ENCODE measurements at places on chromosomes 12 and 14.

DNA sequence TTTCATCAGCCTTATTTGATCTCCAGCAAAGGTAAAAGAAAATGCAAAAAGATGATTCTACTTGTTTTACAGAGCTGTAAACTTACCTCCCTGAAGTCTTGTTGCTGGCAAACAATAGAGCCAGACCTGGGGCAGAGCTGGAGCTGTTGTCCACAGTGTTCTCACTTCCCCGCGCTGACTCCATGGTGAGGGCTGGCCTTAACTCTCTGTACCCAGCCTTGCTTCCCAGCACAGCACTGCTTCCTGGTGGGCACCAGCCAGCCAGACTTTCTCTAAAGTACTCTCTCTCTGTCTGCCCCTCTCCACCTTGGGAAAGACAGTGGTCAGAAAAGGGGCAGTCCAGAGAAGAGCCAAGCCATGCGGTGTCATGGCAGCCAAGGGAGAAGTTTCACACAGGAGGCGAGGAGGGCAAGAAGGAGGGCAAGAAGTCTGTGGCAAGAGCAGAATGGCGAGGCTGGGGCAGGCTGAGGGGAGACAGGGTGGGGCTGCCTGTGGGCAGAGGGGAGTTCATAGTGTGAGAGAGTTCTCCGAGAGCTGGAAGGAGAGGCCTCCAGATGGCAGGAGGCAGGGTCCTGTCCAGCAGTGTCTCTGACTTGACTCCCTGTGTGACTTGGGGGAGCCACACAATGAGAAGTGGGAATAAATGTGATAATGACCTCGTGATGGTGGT lies 9.3 kb downstream of the EVL start:
- no peak for DNase-seq

DNA sequence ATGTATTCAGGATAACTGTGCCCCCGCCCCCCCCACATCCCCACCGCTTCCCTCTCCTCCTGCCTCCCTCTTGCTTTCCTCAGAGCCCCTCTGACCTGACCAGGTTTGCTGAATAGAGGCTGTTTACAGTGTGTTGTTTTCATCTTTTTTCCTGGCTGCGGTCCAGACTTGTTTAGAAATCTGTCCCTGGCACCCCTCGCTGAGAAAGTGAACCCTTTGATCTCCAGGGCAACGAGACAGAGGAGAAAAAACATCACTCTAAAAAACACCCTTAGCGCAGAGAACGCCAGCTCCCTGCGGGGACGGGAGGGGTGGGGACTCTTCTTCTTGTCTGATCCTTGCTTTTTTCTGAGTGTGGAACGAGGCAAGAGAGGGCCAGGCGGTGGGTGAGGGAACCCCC lies 22.5 kb downstream of the SDS start:
- no peak for DNase-seq

DNA sequence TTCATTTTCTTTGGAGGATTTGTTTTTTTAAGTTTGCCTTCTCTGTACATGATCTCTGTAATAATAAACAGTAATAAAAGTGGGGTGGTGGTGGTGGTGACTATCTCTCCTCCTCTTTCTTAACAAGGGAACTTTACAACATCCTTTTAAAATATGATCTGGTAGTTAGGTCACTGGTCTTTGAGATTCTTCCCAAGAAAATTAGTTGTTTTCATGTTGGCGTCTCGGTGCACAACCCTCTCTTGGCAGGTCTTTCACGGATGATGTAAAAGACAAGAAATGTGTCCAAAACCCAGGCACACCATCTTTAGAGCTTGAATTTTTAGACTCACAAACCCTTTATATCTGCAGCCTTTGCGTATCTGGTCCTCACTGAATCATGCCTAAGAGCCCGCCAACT lies 488.5 kb upstream of the TBX3 start:
- no peak for DNase-seq

DNA sequence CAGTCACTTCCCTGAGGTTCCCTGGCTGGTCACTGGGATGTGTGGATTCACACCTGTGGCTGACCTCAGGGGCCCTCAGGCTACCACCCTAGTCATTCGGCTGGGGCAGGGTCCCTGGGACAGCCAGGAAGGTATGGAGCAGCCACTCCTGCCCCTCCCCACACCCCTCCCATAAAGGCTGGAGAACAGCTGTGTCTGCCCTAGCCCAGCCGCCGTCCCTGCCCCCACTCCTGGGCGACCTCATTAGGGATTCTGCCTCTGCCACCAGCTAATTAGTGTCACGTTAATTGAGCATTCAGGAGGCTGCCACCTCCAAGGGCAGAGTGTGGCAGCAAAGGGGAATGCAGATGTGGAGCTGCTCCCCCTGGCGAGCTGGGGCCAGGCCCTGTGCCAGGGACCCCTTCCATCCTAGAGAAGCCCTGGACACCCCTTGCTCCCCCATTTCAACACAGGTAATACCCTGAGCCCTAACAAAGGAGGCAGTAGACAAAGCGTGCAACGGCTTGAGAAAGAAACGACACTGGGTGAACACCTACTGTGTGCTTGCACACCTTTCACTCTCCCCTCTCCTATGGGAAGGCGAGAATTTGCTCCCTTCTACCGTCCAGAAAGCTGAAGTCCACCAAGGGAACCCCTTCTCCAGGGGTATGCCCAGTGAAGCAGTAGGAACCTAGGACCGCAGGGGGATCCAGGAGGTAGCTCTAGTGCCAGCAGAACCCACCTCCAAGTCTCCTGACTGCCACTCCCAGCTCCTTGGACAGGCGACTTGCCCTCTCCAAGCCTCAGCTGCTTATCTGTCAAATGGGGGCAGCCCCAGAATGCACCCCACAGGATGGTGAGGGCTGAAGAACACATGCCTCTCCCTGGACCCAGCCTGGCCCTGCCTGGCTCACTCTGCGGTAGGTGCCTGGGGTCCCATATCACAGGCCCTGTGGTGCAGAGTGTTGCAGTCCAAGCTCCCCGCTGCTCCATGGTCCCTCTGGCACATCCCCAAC lies 45.1 kb downstream of the FAM222A start:
- no peak for DNase-seq

GRCh38 chr12:99523853-99524252 lies 123.7 kb upstream of the GARIN6 start:
- no peak for DNase-seq

GRCh38 chr12:109289551-109289950 lies 19.5 kb downstream of the FOXN4 start:
- DNase-seq: no peak

GRCh38 chr12:12221560-12221959 lies 45.3 kb downstream of the LRP6 start:
- no peak for DNase-seq

- no peak for DNase-seq
Measured at GRCh38 chr14:31300883-31301282, 93.3 kb upstream of the HECTD1 start.

- DNase-seq: no peak
Measured at GRCh38 chr14:77475432-77476115, 17.7 kb downstream of the AHSA1 start.

DNA sequence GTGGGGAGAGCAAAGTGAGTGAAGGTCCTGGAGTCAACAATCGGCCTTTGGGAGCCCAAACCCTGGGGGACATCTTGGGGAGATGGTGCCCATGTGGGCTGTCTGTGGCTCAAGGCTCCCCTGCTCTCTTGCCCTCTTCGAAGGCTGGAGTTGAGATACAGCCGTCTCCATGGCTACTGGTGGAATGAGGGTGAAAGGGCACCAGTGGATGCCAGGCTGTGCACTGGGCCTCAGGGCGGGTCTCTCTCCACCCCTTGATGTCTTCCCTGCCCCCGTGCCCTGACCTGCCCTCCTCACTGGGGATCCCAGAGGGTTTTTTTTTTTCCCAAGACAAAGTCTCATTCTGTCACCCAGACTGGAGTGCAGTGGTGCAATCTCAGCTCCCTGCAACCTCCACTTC lies 2.0 kb upstream of the ANKRD9 start:
- no peak for DNase-seq

- DNase-seq: no peak
Measured at GRCh38 chr14:103556946-103557758, 5.3 kb downstream of the BAG5 start.

DNA sequence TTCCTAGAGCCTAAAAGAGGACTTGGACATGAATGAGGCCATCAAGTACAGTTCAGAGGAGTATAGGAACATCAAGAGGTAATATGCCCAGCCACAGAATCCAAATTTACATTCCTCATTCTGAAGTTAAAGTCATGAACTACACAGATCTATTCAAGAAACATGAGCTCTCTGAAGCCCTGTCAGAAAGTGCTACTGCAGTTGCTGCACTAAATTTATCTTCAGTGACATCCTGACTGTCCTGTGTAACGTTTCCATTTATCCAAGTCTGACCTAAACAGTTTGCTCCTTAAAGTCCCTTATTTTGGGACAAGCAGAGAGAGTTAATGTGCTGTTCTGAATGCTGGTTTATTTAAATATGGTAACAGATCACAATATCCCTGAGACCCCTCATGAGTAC lies 28.2 kb downstream of the NEK9 start:
- DNase-seq: no peak

DNA sequence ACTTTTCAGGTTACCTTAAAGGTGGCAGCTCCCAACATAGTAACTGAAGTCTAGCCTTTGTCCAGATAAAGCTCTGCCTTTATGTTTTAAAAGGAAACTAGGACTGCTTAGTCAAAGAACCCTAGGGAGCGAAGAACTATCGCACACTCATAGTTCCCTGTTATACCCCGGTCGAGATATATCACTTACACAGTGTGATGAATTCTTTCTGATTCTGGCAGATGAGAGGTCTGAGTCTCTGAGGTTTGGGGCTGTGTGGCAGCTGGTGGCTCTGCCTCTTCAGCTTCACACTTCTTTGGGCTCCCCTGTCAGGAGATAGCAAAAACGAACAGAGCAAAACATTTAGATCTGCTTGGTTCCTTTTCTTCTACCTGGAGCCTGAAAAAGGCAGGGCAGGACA lies 17.0 kb downstream of the ACIN1 start:
- DNase-seq: no peak

- no peak for DNase-seq
Measured at GRCh38 chr14:97369901-97370300, 572.7 kb downstream of the VRK1 start.

GRCh38 chr12:116598311-116599284 lies 39.4 kb downstream of the MAP1LC3B2 start:
- no peak for DNase-seq

- no peak for DNase-seq
Measured at GRCh38 chr12:41768456-41768855, 376.2 kb downstream of the GXYLT1 start.

- DNase-seq: no peak
Measured at GRCh38 chr12:54140588-54141388, 48.0 kb downstream of the SMUG1 start.

- no peak for DNase-seq
Measured at GRCh38 chr14:103115845-103116572, 7.3 kb upstream of the TNFAIP2 start.

GRCh38 chr14:69937367-69938081 lies 58.3 kb downstream of the SMOC1 start:
- no peak for DNase-seq

DNA sequence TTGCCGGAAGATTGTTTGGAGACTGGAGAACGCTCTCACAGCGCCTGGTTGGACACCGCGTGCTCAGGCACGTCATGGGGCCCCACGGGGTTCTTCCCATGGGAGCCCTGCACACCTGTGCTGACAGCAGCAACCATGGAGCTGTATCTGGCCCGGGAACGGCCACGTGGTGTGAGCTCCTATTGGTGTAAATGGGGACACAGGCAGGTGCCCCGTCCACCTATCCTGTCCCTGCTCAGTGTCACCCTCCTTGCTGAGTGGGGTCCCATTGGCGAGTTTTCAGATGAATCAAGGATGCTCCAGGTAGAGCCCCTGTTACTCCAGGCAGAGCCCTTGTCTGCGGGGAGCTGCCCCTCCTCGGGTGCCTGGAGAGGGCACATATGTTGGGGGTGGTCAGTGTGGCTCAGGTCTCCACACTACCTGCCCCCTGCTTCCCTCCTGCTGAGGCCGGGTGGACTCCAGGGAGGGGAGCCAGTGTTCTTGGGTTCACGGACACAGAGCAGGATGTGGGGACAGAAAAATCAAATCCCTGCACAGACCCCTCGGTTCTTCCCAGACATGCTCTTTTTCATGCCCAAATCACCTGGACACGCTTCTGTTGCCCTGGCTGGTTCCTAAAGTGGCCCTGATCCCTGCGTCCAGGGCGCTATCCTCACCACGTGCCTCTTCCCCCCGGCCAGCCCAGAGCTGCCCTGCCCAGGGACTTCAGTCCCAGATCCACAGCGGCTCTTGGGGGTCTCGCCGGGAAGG lies 250.1 kb downstream of the ADGRD1 start:
- DNase-seq: no peak

DNA sequence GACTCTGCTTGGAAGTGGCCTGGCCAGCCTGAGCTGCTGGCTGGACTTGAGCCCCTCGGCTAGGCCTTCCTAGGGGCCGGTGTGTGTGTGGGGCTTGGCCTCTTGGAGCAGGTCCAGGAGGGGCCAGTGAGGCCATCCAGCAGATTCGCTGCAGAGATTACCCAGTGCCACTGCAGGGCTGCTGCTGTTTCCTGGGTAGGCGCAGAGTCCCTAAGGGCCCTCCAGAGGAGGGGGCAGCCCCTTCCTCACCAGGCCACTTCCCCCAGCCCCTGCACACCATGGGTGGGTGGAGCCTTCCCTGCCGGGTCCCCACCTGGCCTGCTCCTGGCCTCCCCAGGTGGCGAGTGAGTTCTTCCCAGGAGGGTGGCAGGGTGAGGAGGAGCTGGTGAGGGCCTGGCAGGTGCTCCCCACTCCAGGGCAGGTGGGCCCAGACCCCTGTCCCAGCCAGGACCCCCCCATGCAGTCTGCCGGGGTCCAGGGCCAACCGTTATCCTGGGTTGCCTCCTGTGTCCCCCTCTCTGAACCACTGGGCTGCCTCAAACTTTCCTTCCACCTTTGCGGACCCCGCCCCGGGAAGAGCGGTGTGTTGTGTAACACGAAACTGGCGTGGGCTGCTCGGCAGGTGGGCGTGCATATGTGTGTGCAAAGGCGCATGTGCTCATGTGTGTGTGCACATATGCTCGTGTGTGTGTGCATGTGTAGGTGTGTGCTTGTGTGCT lies 25.1 kb downstream of the ASPG start:
- no peak for DNase-seq

- DNase-seq: no peak
Measured at GRCh38 chr12:12582193-12582881, 19.7 kb upstream of the DUSP16 start.

GRCh38 chr14:81849714-81850113 lies 316.1 kb upstream of the SEL1L start:
- DNase-seq: no peak

- DNase-seq: no peak
Measured at GRCh38 chr14:23442721-23443356, 7.4 kb upstream of the MYH7 start.

DNA sequence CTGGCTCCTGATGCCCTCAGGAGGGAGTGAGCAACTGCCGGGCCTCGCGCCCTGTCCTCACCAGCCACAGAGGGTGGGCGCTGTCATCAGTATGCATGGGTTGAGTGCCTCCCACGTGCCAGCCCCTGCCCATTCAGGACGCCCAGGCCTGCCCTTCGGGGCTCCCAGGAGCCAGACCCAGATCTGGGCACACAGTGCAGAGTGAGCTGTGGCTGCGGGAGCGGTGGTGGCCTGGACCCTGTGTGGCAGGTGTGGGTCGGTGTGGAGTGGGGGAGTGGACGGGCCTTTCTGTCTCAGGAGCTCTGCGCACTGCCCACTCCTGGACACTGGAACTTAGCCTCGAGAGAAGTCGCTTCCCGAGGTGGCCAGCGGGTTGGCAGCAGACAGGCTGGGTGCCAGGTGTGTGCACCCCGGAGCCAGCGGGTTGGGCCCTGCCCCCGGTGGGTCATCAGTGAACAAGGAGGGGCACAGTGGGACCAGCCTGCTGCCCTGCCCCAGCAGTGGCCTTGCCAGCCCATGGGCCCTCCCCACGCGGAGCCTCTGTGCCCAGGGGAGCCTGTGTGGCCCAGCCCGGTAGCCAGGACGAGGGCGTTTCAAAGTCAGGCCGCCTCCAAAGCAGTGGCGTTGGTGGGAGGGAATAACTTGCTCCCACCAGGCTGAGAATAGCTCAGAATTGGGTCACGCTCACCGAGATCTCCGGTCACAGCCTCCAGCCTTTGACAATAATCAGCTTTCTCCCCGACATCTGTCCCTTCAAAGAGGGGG lies 9.5 kb downstream of the TRMT61A start:
- DNase-seq: no peak

All from stimulated activated CD4-positive, alpha-beta T cell treated with anti-CD3 and anti-CD28 coated beads, Interleukin-2, amount 100 ng/mL, for 48 hours (primary cell).